ENCODE measurements at places on chromosomes 5 and 9. TPM values are rescaled to one million over a fixed set of nuclear protein-coding genes. Genes with fewer than 3 reads are reported as not detected.

The PCDHGA12 gene
- 2.1 TPM for total RNA-seq

DNA sequence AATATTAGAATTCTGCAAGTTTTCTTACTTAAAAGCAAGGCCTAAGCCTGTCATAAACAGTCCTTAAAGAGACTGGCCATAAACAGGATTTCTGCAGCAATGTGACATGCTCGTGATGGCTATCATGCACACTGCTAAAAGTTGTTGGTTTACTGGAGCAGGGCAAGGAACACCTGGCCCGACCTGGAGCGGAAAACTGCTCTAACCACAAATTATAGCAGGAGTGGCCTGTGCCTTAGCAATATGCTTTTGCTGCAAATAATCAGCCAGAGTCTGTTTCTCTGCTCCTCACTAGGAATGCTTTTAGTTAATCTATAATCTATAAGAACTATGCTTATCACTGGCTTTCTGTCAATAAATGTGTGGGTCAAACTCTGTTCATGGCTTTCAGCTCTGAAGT is 322.9 kb upstream of the RPS23 start:
- no peak for DNase-seq

The ACSL6 gene
- total RNA-seq, result 4.8 TPM

The MCTP1 gene
- total RNA-seq, result 3.6 TPM

The SLC46A2 gene
- total RNA-seq, result 0.07 TPM

DNA sequence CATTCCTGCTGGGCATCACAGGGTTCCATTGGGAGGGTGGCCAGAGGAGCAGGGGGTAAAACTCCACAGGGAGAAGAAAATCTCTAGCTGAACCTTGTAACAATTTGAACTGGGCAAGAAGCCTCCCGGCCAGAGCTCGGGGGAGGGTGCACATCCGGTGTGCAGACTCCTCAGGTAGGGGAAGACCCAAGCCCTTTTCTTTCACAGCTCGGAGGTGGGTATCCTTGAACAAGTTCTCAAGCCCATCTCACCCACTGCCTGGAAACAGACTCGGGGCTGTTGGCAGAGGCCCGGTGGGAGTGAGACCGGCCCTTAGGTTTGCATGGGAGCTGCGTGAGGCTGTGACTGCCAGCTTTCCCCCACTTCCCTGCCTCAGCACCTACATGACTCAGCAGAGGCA is 111.5 kb upstream of the IL7R start:
- no peak for DNase-seq

GRCh38 chr5:169289520-169289919 is 11.4 kb downstream of the SLIT3 start:
- DNase-seq, result no peak

DNA sequence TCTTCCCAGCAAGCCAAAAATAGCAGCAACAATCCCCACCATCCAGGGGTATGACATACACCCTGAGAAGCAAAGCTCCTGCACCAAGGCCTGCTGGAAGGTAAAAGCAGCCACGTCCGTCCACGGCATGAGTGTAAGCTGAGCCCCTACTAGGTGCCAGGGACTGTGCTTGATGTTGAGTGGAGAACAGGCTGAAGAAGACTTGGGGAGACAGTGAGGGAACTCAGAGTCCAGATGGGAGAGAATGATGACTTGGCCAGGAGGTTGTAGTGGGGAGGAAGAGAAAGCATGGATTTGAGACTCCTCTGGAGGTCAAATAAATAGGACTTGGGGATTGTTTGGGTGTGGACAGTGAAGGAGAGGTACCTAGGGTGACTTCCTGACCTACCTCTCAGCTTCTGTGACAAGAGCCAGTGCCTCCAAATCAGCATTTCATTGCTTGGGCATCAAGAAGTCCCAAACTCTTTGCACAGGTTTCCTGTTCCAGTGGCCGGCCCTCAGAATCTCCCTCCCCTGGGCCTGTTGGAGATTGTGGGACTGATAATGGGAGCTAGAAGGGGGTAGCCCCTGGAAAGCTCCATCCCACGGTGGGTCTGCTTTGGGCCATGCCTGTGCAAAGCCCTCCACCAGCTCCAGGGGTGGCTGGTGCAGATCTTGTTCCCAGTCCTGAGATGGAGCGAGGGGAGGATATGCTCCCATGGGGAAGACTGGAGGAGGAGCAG is 58.3 kb upstream of the ADAMTS2 start:
- DNase-seq, result no peak

GRCh38 chr9:16064771-16065170 is 511.9 kb downstream of the CCDC171 start:
- DNase-seq, result no peak

DNA sequence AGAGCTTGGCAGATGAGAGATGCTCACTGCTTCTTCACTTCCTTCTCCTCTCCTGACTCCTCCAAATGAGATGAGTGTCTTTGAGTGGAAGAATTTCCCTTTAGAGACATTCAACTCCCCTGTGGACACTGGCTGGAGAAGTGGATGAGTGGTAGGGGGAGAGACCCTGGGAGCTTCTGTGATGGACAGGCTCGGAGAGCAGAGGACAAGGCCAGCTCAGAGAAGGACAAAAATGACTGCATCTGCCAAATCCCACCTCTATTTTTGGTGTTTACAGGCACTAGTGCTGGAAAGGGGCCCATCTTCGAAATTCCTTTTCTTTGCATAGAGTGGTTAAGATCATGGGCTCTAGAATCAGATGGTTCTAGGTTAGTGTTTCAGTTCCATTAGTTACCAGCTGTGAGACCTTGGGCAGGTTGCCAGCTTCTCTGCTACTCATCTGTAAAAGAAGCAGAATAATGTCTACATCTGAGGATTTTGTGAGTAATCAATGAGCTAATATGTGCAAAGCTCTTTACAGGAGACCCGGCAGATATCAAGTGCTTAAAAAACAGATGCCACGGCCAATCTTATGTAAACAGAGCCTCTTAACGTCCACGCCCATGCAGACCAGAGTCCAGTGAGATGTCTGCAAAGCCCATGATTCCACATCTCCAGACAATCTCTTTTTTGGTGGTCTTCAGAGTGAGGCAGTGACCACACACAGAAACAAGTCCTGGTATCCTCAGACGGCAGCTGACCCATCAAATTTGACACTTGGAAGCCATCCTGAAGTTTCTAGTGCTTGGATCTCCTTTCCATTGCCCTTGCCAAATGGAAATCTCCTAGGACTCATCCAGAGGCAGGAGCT is 13.6 kb upstream of the COL27A1 start:
- DNase-seq, result no peak

- DNase-seq, result no peak
Measured at GRCh38 chr5:118070041-118070440, 918.3 kb downstream of the DTWD2 start.

The CDX1 gene
- 0.09 TPM for total RNA-seq

DNA sequence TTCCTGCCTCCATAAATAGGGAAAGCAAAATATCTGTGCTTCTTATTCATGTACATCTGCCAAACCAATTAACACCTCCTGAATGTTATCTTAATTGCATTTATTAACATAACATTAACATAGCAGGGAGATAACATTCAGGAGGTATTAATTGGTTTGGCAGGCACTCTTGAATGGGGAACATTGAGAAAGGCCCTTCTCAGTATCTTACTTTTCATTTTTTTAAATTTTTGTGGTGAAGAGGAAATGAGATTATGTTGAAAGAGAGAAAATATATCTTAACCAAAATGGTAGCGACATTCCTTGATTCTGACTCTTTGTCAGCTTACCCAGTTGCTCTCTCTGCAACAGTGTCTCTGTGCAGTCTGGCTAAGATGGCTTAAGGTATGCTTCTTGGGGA is 100.4 kb upstream of the TLE1 start:
- no peak for DNase-seq

DNA sequence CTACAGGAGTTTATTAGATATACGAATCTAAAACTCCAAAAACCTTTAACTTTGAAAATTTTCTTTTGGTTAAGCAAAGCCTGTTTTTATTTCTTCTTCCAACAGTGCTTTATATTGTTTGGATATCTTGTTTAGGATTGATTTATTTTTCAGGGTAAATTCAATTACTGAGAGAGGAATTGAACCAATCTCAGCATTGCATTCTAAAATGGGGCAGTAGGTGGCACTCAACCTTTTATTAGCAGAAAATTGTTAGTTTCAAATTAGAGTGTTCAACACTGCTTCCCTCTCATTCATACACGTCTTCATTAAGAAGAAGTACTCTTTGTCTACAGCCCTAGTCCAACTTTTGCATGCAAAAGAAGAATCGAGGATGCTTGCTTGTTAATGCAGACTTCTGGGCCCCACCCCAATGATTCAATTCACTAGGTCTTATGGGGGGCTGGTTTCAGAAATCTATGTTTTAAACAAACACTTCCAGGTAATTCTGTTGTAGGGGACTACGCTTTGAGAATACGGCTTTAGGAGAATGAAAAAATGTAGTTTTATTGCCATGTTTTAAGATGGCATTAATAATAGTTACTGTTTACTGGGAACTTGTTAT is 26.6 kb downstream of the MRPL22 start:
- no peak for DNase-seq

DNA sequence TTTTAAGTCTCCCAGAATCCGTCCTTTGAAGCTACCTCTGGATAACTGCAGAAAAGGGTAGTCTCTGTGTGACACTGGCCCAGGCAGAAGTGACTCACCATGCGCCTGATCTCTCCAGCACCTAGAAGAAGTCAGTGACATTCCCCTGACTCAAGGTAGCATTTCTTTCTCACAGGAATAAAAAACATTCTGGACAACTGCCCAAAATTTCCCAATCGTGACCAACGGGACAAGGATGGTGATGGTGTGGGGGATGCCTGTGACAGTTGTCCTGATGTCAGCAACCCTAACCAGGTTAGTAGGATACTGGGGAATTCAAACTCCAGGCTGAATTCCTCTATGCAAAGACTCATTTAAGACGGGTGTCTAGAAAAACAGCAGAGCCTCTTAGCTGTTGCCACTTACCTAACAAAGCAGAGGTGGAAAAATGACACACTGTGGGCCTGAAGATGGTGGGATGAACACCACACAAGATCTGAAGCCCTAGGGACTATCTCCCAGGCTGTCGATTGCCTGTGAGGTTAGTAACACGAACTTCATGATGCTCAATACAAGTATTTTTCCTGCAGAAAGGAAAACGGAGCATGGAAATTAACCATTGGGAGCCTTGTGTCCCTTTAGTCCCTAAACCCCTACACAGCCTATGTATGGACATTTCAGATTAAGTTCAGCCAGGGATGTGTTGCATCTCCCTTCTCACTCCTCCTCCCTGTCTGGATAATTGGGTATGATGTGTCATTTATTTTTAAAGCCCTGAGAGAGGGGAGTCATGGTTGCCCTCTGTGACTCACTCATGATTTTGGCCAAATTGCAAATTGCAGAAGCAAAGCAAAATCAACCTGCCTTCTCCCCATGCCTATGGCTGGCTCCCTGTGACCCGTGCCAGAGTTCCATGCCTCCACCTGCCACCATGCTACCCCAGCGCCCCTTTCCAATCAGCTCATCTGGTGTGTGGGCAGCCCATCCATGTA is 37.2 kb downstream of the THBS4 start:
- DNase-seq, result no peak

GRCh38 chr9:76150013-76150412 is 244.2 kb downstream of the RFK start:
- no peak for DNase-seq

DNA sequence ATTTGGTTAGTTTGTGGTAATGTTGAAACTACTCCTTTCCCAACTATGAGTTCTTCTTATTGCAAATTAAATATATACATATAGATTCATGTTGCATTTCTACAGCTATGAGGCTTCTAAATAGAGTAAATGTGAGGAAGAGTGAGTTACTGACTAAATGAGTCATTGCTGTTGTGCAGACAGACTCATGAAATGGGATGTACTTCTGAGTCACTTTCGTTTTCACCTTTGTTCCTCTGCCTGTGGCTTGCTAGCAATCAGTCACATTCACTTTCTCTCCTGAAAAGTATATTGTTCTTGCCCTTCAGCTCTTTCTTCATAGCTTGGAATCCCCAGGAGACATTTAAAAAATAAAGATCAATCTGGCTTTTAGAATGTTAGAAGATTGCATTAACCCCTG is 295.5 kb upstream of the SMC2 start:
- no peak for DNase-seq

- no peak for DNase-seq
Measured at GRCh38 chr5:41770799-41771198, 99.4 kb downstream of the OXCT1 start.

DNA sequence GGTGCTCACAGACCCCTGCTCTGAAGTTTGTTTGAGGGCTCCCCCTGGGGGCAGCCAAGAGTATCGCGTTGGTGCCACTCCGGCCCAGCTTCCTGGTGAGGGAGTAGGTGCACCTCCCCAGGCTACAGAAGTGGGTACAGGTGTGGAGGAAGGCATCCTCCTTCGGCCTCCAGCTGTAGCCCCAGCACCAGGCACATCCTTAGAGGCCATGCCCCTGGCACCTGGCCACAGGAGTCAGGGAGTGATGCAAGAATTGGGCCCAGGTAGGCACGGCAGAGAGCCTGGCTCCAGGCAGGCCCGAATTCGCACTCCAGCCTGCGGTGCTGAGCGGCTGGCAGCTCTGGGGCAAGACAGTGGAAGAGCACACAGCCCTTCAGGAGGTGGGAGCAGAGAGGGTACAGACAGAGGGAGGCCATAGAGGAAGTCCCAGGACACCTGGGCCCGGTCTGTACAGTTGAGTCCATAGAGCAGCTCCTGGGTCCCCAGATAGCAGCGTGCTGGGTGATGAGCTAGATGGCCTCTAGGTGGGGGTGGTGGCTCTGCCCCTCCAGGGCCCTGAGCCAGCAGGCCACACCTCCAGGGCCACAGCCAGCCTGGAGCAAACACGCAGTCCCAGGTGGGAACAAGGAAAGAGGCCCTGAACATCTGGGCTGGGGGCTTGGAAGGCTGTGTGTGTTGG is 2.4 kb downstream of the SAPCD2 start:
- peak; percentile 90 for DNase-seq

DNA sequence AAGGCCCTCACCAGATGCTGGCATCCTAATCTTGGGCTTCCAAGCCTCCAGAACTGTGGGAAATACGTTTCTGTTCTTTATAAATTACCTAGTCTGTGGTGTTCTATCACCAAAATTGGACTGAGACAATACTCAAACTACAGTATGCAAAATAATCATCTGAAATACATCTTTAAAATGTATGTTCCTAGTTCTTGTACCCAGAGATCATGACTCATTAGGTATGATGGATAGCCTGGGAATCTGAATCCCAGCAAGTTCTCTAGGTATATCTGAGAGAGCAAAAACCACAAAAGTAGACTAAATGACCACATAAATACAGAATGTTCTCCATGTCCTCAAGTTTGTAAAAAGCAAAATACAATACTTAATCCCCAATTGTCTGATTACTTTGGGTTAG is 166.3 kb downstream of the YIPF5 start:
- no peak for DNase-seq

GRCh38 chr5:14102666-14103065 is 40.5 kb upstream of the TRIO start:
- no peak for DNase-seq

The OMD gene
- not detected for total RNA-seq

The WWC1 gene
- total RNA-seq, result 29.1 TPM

The SPRY4 gene
- 140 TPM for total RNA-seq

Measured in WTC11 (cell line).